CD14-positive monocyte (primary cell): ENCODE measurements at places on chromosomes 2 and 18.

GRCh38 chr2:11330457-11331142, 13.8 kb downstream of the ROCK2 start:
- DNase-seq: no peak

DNA sequence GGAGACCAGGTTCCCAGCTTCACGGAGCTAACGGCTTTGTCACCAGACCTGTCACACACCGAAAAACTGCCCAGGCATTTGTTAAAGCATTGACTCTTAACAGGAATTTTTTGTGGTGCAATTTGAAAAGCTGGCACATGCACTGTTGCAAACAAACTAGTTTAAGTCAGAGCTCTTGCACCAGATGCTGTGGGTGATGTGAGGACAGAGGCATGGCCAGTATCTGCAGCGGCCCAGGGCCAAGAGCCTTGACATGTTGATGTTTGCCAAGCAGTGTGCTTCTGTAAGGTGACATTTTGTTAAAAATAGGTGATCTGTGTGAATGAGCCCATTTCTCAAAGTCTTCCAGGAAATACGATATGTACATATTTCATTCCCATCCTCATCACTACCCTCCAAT, 142.5 kb downstream of the MTCL1 start:
- DNase-seq: no peak

DNA sequence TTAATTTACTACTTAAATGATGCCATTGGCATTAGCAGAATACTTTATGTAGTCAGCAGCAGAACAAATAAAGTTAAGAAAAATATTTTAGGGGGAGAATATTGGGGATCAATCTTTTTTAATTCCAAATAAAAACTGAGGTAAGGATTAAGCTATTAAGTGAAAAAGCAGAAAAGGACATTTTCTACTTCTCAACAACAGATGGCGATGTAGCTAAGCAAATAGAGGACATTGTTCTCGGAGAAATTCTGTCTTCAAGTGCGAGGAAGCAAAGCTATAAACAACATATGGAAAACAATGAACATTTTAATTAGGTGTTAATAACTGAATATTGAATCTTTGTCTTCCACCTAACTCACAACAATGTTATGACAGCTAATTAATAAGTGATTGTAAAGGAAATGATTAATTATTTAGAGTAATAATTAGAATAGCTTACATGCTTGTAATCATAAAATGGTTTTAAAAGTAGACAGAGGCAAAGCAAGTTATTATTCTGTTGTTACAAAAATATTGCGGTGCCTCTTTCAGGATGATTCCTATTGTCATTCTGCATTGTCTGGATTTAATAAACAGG, 32.9 kb upstream of the CCDC93 start:
- peak; percentile 66 for DNase-seq

DNA sequence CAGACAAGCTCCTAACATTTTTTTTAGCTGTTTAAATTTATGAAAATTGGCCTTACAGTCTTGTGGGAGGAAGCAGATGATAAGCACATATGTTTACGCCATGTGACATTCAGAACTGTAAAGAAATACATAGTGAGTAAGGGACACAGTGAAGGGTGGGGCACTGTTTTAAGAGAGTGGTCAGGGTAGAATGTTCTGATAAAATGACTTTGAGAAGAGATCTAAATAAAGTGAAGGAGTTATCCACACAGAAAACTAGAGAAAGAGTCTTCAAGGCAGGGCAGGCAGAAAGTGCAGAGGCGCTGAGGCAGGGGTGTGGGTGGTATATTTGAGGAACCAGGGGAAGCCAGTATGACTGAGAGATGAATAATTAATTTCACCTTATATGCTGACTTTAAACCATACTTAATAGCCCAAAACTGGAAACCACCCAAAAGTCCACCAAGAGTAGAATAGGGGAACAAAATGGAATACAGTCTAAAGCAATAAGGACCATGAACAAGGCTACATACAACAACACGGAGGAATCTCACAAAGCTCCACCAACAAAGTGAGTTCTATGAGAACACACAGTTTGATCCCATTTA, 8.6 kb downstream of the MREG start:
- DNase-seq: no peak

- DNase-seq: no peak
These were observed 880.2 kb downstream of the TSN start for GRCh38 chr2:122635686-122636085.

DNA sequence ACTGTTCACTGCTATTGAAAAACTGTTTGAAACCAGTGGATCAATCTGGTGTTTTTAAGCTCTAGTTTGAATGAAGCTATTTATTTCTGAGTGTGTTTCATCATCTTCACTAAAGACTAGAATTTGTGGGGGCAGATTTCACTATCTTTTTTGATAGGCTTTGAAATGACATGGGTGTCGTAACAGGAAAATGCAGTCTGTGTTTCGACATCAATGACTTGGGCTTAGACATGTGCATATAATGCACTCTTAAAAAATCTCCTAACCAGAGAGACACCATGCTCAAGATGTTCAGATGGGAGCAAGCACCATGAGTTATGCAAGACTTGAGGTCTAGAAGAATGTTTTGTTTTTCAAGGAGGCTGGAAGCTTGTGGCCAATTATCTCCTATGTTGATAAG, 221.6 kb downstream of the GPD2 start:
- no peak for DNase-seq

- no peak for DNase-seq
These were observed 21.1 kb downstream of the RAB1A start for GRCh38 chr2:65108780-65109179.

DNA sequence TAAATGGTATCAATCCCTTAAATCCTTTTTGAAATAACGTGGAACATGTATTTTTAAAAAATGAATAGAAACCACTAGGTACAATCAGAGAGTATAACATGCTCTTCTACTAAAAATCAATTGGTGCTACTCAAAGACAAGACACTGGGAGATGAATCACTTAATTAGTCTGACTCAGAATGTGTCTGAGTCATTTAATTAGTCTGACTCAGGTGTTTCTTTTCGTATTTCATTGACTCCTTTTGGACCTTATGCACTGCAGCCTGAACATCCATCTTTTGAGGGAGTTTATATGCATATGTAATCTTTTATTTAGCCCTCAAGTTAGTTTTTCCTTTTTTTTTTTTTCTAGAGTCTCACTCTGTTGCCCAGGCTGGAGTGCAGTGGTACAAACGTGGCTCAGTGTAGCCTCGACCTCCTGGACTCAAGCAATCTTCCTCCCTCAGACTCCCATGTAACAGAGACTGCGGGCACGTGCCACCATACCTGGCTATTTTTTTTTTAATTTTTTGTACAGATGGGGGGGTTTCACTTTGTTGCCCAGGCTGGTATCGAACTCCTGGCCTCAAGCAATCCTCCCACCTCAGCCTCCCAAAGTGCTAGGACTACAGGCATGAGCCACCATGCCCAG, 26.5 kb downstream of the PPP4R3B start:
- no peak for DNase-seq

DNA sequence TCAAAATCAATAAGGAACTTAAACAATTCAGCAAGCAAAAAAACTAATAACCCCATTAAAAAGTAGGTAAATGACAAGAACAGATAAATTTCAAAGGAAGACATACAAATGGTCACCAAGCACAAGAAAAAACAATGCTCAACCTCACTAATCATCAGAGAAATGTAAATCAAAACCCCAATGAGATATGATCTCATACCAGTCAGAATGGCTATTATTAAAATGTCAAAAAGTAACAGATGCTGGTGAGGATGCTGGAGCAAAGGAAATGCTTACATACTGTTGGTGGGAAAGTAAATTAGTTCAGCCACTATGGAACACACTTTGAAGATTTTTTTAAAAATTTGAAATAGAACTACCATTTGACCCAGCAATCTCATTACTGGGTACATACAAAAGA, 538.0 kb downstream of the TMX3 start:
- DNase-seq: no peak

DNA sequence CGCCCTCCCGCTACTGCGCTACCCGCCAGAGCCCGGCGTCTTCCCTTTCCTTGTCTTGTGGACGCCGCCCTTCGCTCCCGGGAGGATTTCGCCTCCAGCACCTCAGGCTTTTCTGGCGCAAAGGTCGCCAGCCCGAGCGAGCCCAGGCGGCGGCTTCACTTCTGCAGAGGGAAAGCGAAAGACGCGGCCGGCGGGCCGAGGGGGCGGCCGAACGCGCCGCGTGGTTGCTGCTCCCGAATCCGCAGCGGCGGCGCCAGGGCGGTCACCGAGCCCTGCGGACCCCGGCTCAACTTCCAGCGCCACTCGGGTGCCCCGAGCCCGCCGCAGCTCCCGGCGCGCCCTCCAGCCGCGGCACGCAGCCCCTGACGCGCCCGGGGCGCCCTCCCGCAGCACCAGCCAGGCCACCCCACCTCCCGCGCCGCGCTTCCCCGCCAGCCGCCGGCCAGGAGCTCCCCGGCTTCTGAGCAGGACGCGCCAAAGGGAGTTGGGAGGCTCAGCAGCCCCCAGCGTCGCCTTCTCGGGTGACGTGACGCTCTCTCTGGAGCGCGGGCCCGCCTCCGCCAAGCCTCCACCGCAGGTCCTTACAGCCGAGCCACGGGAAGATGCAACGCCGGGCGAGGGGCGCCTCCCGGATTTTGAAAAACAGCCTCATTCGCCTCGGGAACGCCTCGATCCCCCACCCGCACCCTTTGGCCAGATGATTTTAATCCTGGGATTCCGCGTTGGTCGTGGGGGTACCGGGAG, 84.9 kb upstream of the EPB41L3 start:
- DNase-seq: no peak

- DNase-seq: no peak
These were observed 63.8 kb downstream of the ACTR2 start for GRCh38 chr2:65291216-65292105.

DNA sequence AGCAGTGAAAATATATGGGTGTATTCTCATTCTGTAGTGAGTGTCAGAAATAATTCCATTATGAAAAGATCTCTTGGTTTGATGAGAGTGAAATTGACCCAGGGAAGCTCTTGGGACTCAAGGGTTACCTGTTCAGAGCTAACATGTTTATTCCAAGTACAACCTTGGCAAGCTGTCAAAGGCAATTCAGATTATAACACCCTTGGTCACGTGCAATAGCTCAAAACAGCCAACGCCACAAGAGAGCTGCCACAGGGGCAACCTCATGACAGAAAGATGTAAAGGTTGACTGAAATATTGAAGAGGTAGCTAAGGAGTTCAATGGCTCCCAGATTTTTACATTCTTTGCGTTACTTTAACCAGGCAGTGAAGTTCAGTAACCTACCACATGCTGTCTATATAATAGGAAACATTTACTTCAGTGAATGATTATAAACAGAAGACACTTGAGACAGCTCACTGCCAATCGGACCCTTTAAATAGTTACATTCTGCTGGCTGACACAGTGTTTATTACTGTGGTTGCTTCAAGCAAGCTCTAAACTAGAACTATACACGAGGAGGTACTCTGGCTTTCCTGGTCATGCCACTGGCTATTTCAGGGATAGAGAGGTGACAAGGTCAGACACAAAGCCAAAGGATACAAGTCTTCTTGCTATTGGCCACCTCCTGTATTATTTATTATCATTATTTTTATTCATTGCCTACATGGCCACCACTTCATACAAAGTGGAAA, 187.3 kb downstream of the PID1 start:
- DNase-seq: no peak

GRCh38 chr2:234029150-234029733, 21.3 kb upstream of the SPP2 start:
- DNase-seq: no peak

- no peak for DNase-seq
These were observed 830.2 kb upstream of the SOX11 start for GRCh38 chr2:4862031-4862430.

DNA sequence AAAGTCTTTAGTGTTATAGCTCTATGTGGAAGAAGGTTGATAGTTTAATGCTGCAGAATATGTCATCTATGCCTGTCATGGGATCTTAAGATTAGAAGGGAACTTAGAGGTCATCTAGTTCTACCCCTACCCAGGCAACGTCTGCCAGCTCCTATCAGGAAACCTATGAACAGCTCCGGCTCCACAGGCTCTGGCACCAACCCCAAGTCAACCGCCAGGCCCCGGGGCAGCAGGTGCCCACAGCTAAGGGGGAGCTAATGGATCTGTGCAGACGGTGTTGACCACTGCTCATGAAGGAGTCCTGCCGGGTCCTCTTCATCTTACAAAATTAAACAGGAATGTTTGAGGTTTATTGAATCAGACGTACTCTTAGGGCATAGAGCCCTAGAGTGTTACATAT, 440.8 kb upstream of the KLHL29 start:
- no peak for DNase-seq

DNA sequence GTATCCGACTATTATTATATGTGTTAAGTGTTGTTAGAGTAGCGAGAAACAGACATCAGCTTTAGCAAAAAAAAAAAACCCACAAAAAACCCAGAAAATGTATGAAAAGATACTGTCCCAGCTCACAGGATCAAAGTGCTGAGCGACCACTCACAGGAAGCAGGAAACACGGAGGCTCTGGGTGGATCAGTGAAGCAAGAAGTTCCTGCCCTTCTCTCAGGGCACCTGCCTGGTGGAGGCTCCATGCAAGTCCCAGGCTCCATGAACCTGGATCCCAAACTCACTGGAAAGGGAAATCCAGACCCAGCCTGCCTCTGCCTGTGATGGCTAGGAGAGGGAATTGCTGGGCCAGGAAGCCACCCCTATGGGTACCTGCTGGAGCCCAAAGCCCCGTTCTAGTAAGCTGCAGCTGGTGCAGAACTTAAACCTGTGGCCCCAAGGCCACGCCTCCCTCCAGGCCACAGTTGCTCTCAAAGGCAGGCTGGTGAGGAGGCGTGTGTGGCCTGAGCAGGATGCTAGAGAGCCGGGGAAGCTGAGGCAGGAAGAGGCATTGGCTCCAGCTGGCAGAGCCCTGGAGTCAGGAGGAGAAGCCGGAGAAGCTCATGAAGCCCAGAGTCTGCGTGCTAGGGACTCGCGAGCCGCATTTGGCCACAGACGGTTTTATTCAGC, 63.5 kb upstream of the TAF1B start:
- DNase-seq: no peak

- DNase-seq: no peak
These were observed 408.3 kb downstream of the NUP35 start for GRCh38 chr2:183532514-183532913.

GRCh38 chr2:148704247-148704646, 59.7 kb downstream of the EPC2 start:
- DNase-seq: no peak

DNA sequence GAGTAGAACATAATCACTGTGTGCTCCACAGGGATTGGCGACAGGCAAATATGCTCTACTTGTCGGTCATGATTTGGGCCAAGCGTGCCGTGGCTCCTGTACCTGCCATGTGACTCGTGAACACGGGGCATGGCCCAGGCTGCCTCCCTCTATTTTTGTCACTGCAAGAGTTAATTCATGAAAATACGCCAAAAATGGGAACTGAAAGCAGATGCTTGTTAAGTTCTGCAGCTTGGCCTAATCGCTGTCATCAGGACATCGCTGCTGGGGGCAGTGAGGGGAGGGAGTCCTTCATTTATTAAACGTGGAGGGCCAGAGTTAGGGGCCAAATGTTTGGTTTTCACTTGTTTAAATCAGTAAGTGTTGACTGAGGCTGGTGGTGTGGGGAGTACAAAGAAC, 177.8 kb downstream of the BCL2 start:
- peak; percentile 57 for DNase-seq

- DNase-seq: no peak
These were observed 57.4 kb upstream of the AMMECR1L start for GRCh38 chr2:127943186-127943585.

- no peak for DNase-seq
These were observed 182.2 kb downstream of the PPP1R1C start for GRCh38 chr2:182167882-182168281.
